ENCODE measurements at places on chromosomes 5 and 9.

DNA sequence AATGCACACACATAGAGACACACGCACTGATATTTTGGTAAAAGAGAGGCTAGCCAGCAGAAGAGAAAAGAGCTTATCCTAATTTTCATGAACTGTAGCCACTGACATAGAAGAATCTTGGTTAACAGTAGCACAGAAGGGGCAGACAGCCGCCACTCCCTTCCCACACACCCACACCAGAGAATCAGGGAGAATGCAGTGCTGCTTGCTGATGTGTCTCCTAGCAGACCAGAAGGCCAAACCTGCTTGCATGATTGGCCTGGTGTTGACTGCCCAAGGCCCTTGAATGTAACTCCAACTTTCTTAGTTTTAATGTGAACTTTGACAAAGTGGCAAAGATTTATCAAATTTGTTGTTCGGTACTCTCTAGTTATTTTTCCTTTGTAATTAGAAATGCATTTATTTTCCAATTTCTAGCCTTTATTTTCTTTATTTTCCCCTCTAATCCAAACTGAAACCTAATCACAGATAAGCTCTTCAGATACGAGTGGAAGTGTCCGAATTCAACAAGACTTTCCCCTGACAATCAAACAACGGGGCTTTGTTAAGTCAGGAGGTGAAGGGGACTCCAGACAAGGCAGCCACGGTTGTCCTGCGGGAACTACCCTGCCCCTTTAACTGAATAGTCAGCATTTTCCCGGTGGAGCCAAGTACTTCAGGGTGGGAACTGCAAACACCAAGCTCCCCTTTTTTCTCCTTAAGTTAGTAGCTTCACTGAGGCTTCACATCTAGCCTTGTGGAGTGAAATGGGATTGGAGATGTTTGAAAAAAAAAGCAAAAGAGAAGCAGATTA lies 81.9 kb upstream of the CTSL start:
- DNase-seq, result no peak

DNA sequence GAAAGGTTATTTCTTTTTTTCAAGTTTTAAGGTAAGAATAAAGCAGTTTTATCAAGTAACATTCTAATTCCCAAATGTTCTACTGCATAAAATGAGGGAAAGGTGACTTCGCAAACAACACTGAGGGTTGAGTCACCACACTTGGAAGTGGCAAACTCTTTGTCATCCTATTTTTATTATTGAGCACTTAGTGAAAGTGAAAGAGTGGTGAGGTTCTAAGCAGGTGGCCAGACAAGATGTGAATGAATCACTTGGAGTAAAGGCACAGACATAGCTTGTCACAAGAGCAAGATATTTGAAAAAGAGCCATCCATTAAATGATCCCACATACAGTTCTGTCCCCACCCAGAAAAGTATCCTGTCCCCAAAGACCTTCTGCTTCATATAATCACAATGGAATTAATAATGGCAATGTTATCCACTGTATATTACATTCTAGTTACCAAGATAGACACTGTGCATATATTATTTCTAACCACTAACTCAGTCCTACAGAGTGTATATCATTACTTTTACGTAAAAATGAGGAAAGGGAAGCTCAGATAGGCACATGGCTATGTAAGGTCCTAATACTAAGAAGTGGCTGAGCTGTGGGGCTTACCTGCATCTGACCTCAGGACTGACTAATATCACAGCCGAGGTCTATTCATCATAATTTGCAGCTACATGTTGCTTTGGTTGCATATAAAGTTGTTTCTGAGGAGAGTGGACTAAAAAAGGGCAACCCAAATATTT lies 730.4 kb upstream of the MEF2C start:
- no peak for DNase-seq

DNA sequence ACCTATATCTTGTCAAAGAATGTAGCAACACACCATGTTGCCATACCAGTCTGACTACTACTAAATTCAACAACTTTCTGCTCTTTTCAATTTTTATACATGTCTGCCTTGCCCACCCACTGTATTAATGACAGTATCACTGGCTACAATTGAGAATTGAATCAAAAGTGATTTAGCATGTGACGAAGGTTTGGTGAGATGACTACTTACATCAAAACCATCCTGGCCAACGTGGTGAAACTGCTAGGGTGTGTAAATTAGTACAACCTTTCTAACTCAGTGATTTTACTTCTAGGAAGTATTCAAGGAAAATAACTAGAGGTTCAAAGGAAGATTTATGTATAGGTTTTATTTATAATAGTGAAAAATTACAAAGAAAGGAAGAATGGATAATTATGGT lies 109.8 kb downstream of the UNC13B start:
- DNase-seq, result no peak

DNA sequence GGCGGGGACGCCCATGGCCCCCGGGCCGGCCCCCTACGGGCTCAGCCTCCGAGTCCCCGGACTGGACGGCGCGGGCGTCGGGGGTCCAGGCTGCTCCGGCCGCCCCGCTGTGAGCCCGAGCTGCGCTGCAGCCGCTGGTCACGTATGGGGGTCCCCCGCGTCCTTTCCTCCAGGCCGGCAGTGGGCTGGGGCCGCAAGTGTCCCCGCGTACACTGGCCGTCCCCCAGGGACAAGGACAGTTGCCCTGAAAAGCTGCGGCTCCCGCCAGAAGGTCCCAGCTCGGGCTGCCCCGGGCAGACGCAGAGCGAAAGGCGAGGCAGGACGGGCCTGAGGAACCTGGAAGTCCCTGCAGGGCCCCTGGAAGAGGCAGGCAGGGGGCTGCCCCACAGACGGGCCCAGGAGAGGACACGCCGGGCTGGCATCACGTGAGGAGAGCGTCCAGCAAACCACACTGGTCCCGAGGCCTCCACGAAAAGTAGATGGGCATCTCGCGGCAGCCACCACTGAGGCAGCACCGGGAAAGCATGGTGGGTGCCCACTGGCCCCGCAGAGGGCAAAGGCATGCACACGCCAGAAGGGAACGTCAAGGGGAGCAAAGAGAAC lies 3.3 kb upstream of the NKD2 start:
- no peak for DNase-seq

- no peak for DNase-seq
These were observed 273.2 kb upstream of the EFNA5 start for GRCh38 chr5:107943923-107944322.

- DNase-seq, result no peak
These were observed 128.7 kb downstream of the BRINP1 start for GRCh38 chr9:119240546-119240945.
